Ammon's horn (tissue), 1 donor: ENCODE measurements at places on chromosomes 13 and 19.

GRCh38 chr13:109751477-109751876 lies 34.9 kb downstream of the IRS2 start:
- DNase-seq = no peak

- DNase-seq = no peak
These were observed 153.3 kb downstream of the SIPA1L3 start for GRCh38 chr19:38060331-38060730.

GRCh38 chr13:76503766-76504165 lies 382.4 kb downstream of the KCTD12 start:
- DNase-seq = no peak

DNA sequence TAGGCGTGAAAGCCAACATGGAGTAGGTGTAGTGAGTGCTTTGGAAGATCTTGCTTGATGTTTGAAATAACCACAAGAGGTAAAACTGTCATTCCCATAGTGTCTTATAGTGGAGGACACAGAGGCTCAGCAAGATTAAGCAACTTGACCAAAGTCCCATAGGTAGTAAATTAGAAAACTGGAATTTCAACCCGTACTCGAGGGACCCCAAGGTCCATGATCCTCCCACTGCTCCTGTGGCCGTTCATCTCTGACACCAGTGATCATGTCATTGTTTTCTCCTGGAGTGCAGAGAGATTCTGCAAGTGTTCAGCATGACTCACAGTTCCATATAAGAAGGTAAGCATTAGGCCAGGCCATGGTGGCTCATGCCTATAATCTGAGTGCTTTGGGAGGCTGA lies 126.9 kb downstream of the FGF9 start:
- no peak for DNase-seq

DNA sequence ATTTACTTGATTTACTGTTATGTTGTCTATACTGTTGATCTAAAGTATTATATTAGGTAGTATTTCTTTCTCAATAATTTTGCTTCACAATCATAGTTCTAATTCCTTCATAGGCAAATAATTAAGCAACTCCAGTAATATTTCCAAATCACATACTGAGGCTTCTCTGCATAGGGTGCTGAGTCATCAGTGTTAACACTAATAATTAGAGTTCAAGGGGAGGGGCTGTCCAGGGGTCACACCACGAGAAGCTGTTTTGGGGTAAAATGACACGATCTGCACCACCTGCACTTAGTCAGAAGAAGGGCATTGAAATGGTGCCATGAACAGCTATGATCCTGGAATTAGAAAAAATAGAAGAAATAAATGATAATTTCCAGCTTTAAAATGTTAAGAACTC lies 1230.9 kb upstream of the SLC10A2 start:
- DNase-seq = no peak

GRCh38 chr19:10417541-10418234 lies 2.6 kb upstream of the PDE4A start:
- DNase-seq = peak; percentile 2

- DNase-seq = no peak
These were observed 3.2 kb downstream of the SYT3 start for GRCh38 chr19:50636317-50637085.

DNA sequence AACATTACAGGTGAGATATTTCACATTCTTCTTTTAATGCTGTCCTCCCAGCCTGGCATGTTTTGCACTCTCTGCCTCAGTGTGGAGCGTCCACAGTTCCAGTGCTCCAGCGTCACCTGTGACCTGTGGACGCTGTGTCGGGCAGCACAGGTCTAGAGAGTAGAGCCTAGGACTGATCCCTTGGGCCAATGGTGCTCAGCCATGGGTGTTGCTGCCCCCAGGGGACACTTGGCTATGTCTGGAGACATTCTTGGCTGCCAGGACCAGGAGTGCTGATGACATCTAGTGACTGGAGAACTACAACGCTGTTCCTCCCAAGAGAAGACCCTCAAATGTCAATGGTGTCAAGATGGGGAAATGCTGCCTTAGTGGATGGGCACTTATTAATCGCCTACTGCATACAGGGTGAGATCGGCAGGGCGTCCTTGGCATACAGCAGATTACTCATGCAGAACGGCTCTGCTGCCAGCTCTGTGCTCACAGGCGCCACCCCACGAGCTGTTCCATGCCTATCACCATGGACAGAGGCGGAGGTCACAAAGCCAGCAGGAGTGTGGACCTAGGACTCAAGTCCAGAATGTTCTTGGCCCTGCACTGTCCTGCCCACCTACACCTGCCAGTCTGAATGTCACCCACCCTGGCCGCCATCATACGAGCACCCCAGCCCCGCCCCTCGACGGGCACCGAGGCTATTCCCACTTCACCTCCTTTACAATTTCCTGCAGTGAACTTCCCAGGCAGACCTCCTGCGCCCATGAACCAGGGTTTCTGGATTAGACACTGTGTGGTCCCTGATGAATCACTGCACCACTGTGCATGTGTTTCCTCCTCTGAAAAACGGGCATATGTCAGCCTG lies 13.9 kb upstream of the MADCAM1 start:
- DNase-seq = no peak

DNA sequence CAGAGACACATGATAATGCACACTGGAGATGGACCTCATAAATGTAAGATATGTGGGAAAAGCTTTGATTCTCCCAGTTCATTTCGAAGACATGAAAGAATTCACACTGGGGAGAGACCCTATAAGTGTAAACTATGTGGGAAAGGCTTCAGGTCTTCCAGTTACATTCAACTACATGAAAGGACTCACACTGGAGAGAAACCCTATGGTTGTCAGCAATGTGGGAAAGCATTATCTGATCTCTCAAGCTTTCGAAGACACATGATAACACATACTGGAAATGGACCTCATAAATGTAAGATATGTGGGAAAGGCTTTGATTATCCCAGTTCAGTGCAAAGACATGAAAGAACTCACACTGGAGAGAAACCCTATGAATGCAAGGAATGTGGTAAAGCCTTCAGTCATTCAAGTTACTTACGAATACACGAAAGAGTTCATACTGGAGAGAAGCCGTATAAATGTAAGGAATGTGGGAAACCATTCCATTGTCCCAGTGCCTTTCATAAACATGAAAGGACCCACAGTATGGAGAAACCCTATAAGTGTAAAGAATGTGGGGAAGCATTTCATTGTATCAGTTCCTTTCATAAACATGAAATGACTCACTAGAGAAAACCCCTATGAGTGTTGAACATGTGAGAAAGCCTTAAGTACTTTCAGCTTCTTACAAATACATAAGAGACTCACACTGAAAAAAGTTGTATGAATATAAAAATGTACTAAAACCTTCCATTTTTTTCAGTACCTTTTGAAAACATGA lies 14.7 kb downstream of the ZNF441 start:
- no peak for DNase-seq

DNA sequence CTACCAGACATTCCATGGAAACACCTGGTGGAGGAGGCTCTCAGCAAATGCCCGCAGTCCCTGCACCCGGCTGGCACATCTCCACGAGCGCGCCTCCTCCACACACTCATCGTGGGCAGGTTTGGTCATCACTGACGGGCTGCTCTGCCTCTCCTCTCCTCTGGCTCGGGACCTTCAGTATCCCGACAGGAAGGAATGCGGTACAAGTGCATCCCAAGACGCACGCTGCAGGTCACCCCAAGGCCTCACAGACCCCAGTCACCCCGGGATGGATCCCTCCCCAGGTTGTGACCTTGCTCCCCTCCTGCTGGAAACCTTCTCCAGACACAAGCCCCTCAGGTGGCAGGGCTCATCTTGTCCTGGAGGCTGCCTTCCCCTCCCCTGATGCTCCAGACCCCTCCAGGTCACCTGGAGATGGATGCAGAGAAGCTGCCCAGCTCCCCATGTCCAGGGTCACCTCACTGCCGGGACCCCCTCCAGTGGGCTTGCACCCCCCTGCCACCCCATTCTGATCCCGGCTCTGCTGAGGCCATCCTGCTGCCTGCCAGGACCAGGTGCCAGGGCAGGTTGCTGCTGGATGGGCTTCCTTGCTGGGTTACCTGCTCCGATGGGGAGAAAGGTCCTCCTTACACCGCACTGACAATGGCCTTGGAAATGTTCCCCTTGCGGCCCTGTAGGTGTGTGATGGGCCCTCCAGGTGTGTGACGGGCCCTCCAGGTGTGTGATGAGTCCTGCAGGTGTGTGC lies 29.9 kb downstream of the C13orf46 start:
- no peak for DNase-seq

DNA sequence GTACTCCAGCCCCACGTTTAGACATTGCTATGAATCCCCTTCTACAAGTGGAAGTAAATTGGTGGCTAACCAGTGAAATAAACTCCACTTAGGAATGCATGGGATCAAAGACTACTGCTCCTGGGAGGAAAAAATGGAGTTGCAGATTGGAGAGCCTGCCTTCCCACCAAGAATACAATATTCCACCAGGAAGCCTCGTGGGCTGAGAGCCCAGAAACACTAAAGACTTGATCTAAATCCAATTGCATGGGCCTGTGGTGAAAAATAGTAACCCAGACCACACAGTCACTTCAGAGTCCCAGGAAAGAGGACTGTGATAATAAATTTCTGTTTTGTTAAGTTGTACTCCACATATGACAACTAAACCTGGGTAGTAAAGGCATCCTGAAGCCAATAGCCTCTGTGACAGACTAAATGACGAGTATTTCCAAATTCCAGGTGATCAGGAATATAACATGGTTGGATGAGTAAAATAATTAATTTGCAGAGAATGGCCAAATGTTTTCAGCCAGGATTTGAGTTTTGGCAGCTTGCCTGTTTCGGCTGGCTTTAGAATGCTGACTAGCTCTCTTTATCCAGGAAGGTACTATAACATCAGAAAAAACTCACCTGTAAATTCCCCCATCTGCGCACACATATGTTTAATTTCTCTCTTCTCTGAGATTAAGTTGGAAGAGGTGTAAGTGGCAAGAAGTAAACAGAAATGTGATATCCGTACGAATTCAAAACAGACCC lies 480.3 kb downstream of the LIG4 start:
- DNase-seq = no peak

- DNase-seq = no peak
These were observed 77.7 kb downstream of the COL4A1 start for GRCh38 chr13:110228936-110229904.

DNA sequence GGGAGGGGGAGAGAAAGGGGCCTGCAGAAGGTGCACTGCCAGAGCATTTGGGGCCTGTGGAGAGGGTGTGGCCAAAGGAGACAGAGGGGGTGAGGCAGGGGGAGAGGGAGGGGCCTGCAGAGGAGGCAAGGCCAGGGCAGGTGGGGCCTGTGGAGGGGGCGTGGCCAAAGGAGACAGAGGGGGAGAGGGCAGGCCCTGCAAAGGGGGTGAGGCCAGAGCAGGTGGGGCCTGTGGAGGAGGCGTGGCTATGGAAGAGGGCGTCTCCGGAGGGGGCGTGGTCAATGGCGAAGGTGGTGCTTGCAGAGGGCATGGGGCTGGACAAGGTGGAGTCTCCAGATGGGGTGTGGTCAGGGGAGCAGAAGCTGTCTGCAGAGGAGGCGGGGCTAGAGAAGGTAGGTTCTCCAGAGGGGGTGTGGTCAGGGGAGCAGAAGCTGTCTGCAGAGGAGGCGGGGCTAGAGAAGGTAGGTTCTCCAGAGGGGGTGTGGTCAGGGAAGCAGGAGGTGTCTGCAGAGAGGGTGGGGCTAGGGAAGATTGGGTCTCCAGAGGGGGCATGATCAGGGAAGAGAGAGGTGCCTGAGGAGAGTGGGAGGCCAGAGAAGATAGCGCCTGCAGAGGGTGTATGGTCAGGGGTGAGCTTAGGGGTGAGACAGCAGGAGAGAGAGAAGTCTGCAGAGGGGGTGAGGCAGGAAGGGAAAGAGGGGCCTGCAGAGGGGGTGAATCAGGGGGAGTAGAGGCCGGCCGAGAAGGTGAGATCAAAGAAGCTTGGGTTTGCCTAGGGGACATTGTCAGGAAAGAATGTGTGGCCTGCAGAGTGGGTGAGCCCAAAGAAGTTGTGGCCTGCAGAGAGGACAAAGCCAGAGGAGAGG lies 3.4 kb downstream of the PRR36 start:
- DNase-seq = no peak

DNA sequence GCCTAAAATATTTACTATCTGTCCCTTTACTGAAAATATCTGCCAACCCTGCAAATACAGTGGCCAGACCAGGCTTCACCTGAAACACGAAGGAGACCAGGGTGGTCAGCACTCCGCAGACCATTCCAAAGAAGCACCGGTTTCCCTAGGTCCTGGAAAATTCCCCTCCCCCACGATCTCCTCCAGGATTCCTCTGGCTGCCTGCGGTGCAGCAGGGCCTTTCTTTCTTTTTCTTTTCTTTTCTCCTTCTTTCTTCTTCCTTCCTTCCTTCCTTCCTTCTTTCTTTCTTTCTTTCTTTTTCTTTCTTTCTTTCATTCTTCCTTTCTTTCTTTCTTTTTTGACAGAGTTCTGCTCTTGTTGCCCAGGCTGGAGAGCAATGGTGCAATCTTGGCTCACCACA lies 152.7 kb downstream of the USP12 start:
- no peak for DNase-seq

DNA sequence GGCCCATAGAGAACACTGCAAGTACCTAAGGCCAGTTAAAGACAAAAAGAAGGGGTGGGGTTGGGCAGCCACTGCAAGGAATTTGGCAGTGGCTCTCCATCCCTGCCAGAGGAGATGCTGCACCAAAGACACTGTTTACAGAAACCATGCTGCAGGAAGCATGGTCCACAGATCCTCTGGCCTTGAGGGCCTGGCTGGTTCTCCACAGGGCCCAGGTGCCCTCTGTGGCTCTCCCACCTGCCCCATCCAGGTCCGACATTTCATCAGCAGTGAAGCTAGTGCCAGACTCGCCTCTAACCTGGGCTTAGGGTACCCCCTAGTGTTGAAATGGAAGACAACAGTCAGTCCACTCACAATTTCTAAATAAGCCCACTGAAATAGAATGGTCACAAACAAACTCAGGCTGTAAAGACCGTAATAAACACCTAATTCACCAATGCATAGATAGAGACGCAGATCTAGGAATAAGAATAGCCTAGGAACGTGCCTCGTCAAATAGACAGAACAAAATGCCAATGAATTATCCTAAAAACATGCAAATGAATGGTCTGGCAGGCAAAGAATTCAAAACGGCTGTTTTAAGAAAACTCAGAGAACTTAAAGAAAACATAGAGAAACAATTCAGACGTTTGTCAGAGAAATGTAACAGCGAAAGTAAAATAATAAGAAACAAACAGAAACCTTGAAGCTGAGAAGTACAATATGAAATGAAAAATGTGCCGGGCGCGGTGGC lies 23.3 kb downstream of the LYPD4 start:
- DNase-seq = peak; percentile 47

- DNase-seq = no peak
These were observed 8.8 kb downstream of the GRAMD1A start for GRCh38 chr19:35008891-35009341.

DNA sequence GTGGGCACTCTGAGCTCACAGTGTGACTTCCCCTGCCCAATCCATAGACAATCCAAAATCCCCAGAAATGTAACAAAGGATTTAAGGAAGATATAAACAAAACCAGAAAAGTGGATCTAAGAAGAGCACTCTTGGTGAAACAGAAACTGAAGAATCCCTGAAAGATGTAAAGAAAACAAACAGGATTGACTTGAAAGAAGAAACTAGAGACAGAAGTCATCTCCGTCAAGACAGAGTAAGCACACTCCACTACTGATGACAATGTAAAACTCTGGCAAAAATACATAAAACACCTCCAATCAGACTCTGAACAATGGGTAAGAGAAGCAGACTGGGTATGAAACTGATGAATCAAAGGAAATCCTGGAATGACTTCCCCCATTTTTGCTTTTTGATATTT lies 13.5 kb downstream of the TUBGCP3 start:
- no peak for DNase-seq
